Cardiac septum (tissue), 1 donor: ENCODE measurements at places on chromosomes 12 and 14. TPM values are rescaled to one million over a fixed set of nuclear protein-coding genes. Genes with fewer than 3 reads are reported as not detected.

GRCh38 chr14:76926521-76927251 lies 100.5 kb downstream of the LRRC74A start:
- DNase-seq, result no peak

Gene TBC1D30
- 1.8 TPM for total RNA-seq

Gene BCL2L14
- not detected for total RNA-seq

- no peak for DNase-seq
Measured at GRCh38 chr14:69688299-69688649, 76.9 kb downstream of the SUSD6 start.

DNA sequence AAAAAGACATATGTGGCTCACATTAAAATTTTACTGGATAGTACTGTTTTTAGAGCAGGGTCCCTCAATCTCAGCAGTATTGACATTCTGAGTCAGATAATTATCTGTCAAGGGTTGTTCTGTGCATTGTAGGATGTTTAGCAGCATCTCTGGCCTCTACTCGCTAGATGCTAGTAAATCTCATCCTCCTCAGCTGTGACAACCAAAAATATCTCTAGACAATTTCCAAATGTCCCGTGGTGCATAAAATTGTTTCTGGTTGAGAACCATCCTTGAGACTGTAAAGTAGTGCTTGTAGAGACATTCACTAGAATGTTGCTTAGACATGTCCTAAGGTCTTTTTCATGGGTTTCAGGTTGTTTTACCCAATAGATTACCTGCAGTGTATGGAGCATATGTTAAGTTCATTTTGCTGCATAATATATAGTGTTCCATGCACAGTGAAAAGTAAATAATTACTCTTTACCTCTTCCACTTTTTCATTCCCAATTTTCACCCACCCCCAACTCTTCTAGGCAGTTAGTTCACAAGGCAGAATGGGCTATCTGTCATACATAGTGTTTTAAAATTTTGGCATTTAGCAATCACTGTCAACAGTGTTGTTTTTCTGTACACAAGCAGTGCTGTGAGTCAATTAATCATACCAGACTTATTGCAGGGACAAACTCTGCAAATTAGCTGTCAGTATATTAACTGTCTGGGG lies 200.2 kb upstream of the SLC38A2 start:
- DNase-seq, result no peak
